CD4-positive, alpha-beta T cell treated with Interferon alpha-2 for 1 hour (primary cell): ENCODE measurements at places on chromosomes 2 and 18.

- DNase-seq = no peak
Measured at GRCh38 chr2:96092951-96093350, 23.4 kb downstream of the ADRA2B start.

DNA sequence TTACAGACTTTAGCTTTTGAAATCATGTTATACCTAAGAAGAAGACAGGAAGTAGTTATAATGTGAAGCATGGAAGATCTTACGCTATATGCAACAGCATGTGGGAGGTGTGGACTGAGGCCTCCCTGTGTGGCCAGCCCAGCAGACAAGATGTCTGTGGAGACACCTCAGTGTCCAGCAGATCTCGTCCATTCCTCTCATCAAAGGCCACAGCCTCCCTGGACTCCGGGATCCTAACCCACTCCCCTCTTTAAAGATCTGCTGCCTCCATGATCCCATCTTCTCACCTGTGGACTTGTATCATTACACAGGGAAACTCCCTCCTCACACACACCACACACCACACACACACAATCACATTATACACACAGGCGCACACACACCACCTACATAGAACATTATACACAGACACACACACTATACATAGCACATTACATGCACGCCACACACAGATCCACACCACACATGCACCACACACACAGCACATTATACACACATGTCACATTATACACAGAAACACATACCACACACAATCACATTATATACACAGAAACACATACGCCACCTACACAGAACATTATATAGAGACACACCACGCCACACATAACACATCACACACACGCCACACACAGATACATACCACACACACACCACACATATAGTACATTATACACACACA lies 89.5 kb downstream of the PXDN start:
- DNase-seq = no peak

GRCh38 chr18:44388329-44388728 lies 292.4 kb upstream of the SETBP1 start:
- no peak for DNase-seq

GRCh38 chr2:239712755-239713154 lies 311.9 kb upstream of the HDAC4 start:
- no peak for DNase-seq

DNA sequence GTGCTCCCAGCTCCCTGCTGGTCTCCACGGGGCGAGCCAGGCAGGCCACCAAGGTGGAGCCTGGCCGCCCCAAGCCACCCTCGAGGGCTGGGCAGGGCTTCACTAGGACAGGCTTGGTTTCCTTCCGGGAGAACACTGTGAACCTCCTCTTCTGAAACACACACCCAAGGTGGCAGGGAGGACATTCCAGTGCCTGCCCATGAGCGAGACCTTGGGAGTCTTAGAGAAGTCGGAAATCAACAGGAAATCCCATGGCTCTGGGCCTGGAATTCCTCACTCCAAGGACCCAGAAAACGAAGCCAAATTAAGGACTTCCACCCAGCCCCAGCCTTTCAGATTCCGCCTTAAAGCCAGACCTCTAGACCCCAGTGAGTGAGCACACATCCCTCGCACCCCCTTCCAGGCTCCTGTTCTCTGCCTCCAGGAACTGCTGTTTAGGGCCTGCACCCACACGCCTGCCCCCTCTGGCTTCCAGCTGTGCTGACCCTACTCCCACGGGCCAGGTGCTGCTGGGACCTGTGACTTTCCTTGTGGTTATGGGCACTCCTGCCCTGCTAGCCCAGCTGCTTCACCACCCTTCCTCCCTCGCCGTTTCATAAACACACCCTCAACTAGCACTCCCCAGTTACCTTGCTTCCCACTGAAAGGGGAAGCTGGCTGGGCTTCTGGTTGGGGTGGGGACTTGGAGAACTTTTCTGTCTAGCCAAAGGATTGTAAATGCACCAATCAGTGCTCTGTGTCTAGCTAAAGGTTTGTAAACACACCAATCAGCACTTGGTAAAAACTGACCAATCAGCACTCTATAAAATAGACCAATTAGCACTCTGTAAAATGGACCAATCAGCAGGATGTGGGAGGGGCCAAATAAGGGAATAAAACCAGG lies 13.7 kb downstream of the GPR17 start:
- no peak for DNase-seq

GRCh38 chr2:69453475-69454129 lies 16.4 kb upstream of the NFU1 start:
- DNase-seq = no peak

GRCh38 chr2:238881353-238882081 lies 33.6 kb downstream of the TWIST2 start:
- DNase-seq = no peak

- no peak for DNase-seq
Measured at GRCh38 chr2:223740679-223741078, 96.7 kb downstream of the AP1S3 start.

- DNase-seq = no peak
Measured at GRCh38 chr2:19759880-19760279, 141.9 kb downstream of the TTC32 start.

DNA sequence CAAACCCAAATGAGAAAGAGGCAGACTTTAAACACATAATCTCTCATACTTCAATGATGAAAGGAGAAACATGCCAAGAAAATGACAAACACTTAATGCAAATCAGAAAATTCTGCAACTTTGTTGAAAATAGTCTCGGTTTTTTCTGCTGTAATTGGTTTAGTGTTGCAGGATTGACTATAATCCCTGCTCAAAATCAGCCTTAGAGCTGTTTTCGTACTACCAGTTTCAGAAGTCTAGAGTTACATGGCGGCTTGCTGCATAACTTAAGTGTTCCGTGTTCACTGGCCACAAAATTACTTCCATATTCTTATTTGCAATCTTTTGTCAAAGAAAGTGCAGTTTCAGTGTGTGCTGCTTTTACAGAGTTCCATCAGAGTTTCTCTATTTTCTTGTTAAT lies 48.9 kb upstream of the ITGAV start:
- DNase-seq = no peak

GRCh38 chr2:142286618-142287017 lies 155.8 kb upstream of the LRP1B start:
- DNase-seq = no peak

DNA sequence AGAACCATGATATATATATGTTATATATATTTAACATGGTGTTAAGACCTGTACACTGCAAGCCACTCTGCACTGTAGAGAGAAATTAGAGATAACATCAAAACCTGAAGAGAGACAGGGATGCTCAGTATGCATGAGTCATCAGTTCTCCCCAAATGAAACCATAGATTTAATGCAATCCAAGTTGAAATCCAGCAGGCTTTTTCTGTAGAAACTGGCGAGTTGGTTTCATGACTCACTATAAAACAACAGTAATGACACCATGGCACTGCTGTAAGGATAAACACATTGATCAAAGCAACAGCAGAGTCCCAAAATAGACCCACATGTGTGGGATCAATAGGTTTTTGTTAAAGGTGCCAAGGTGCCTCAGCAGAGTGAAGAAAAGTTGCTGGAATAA lies 65.8 kb downstream of the RTP5 start:
- no peak for DNase-seq

GRCh38 chr2:181457741-181458425 lies 697 bp downstream of the ITGA4 start:
- DNase-seq = peak; percentile 66
